ENCODE measurements at places on chromosomes 5 and 9. TPM values are rescaled to one million over a fixed set of nuclear protein-coding genes. Genes with fewer than 3 reads are reported as not detected.

- no peak for DNase-seq
Measured at GRCh38 chr9:7097785-7098752, 340.3 kb downstream of the KDM4C start.

DNA sequence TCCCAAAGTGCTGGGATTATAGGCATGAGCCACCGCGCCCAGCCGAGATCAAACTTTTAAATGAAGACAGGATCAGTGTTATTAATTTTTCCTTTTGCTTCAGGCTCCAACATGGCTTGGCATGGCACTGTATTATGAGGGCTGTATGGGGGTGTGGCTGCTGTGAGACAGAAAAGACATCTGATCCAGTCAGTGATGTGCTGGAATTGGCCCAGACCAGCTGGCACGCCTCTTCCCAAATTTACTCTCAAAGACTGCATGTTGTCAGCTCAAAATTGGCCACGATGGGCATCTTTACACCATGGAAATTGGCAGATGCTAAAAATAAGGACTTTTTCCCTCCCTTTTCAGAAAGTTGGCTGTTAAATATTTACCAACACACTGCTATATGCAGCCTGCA, 12.1 kb upstream of the COL27A1 start:
- DNase-seq: no peak

- DNase-seq: peak; percentile 32
Measured at GRCh38 chr9:82117026-82117811, 128.6 kb downstream of the SPATA31D1 start.

- no peak for DNase-seq
Measured at GRCh38 chr9:32863291-32863690, 80.0 kb downstream of the TMEM215 start.

DNA sequence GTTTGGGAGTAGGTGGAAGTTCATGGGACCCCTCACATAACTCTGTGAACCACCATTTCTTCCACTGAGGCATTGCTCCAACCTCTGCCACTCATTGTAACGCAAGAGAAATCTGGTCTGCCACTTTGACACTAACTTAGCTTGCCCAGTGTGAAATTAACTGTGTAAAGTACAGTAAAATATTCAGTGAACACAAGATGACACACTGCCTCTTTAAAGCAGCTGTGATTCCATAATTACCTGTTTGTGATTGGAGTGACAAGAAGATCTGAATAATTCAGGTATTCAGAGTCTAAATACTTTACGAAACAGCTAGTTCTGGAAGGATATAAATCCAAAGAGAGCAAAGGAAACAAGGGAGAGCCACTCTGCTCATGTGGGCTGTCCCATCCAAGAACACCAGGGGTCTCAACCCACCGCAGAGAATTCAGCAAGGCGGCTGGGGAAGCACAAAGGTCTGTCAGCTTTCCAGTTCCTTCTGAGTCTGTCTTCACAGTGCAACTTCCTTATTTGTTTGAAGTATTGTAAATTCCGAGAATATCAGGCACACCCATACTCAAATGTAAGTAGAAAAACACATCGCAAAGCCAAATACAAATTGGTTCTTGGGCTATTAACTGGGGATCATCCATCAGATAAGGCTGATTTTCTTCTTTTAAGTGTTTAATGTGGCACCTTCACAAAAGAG, 86.9 kb downstream of the GNAQ start:
- DNase-seq: peak; percentile 28

DNA sequence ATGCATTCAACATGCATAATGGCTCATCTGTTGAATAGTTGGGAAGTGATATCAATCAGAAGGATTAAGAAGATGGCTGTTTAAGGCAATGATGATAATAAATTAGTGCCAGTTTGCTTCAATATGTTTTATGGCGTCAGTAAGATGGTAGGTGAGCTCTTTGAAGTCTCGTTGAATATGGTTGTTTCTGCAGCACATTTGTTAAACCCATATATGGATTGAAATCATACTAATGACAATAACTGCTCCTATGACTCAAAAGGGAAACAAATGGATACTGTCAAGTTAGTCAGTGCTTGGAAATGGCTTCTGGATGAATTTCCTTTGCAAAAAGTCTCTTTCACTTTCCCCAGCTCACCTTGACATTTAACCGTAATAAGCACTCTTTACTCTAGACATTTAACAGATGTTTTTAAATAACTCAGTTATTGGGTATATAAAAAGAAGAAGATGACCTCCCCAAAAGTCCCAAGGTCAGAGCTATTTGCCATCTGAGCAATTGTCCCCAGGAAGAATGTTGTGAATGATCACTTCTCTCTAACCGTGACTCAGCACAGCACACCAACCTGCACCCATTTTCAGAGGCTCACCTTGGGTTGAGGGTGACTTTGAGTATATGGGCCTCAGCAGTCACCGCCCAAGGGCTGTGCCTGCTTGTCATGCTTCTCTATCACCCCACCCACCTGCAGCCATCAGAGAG, 133.4 kb downstream of the GRIA1 start:
- DNase-seq: no peak

- DNase-seq: no peak
Measured at GRCh38 chr9:131651599-131651998, 88.3 kb downstream of the RAPGEF1 start.

The MTAP gene
- total RNA-seq: 35.3 TPM

- DNase-seq: no peak
Measured at GRCh38 chr5:119028575-119028974, 40.2 kb upstream of the DTWD2 start.

- DNase-seq: no peak
Measured at GRCh38 chr5:176891331-176891958, 7.7 kb downstream of the HK3 start.

The SHOC1 gene
- total RNA-seq: not detected

The TSTD2 gene
- total RNA-seq: 23.5 TPM

- no peak for DNase-seq
Measured at GRCh38 chr5:179749857-179750508, 17.4 kb downstream of the MAML1 start.

The IL5 gene
- total RNA-seq: not detected

DNA sequence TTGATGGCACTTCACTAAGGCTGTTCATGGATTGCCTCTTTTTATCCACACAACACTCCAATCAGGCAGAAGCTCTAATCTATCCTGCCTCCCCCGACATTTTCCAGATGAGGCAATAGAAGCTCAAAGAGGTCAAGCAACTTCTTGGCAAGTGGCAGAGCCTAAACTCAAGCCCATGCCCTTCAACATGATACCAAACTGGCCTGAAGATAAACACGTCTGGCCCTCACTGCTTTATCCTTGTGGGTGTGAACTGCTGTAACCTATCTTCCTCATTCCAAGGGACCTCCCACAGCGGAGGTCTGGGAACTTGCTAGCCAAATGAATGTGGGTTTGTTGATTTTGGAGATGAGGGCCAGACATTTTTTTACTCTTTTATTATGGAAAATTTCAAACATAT, 9.5 kb downstream of the SLC35A4 start:
- no peak for DNase-seq

The TRAF1 gene
- total RNA-seq: 4.5 TPM

DNA sequence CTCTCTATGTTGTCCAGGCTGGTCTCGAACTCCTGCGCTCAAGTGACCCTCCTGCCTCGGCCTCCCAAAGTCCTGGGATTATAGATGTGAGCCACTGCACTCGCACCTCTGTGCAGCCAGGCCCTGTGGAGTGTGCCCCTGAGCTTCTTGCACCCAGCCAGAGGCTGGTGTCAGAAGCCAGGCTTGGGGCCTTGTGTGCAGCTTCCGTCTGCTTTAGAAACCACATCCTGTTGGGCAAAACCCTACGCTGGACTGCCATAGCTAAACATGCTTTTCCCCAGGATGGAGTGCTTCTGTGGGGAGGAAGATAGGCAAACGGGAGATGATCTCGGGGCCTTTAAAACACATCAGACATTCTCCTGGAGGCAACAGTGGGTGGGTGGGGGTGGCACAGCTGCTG, 40.1 kb downstream of the PRRT1B start:
- no peak for DNase-seq

- no peak for DNase-seq
Measured at GRCh38 chr5:79526493-79526892, 12.6 kb upstream of the HOMER1 start.

The IL3 gene
- total RNA-seq: not detected

The RICTOR gene
- total RNA-seq: 122 TPM

DNA sequence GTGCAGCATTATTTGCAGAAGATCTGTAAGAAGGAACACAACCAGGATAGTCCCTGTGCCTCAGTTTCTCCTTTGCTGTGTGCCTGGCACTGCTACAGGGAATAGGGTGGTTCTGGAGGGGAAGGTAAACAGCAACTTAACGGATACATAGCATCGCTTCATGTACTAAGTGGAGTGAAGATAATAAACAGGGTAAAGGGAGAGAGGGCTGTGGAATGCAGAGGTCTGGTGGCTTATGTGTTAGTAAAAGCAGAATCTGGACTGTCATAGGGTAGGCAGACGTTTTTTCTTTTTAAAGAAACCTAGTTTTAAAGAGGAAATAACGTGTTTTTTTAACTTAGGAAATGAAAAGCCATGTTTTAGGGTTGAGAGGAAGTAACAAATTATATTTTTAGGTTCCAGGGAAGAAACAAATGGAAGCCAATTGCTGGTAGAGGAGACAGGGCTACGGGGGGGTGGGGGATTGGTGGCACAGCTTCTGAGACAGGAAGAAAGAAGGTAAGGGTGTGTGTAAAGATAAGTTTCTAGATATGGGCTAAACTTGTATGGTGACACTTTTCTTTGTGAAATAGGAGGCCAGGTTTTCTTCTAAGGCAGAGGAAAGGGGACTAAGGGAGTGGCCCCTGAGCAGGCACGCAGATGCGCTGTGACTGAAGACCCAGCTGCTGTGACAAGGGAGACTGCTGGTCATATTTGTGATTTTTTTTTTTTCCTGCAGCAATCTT, 1.3 kb downstream of the GNG10 start:
- no peak for DNase-seq

GRCh38 chr5:61000887-61001286, 55.9 kb downstream of the NDUFAF2 start:
- no peak for DNase-seq

DNA sequence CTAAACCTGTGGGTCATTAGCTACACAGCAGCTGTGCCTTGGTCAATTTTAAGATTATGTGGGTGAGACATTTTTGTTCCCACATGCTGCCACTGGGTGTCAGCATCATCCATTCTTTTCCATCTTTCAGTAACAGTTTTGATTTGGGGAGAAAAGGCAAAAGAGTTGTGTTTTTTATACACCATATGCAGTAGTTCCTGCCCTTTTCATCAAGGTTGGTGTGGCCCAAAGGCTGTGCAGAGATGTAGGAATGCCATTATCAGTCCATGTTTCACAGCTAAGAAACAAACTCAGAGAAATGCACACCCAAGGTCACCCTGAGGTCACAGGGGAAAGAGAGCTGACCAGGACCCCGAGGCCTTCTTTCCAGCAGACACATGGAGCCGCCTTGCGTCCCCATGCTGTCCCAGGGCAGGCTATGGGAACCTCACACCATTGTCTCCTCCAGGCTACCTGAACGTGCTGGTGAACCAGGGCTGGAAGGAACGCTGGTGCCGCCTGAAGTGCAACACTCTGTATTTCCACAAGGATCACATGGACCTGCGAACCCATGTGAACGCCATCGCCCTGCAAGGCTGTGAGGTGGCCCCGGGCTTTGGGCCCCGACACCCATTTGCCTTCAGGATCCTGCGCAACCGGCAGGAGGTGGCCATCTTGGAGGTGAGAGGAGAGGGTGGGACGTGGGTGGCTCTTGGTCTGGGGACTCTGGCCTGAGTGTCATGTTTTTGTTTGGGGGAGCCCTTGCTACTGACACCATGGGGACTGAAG, 27.8 kb upstream of the GRPEL2 start:
- DNase-seq: no peak

DNA sequence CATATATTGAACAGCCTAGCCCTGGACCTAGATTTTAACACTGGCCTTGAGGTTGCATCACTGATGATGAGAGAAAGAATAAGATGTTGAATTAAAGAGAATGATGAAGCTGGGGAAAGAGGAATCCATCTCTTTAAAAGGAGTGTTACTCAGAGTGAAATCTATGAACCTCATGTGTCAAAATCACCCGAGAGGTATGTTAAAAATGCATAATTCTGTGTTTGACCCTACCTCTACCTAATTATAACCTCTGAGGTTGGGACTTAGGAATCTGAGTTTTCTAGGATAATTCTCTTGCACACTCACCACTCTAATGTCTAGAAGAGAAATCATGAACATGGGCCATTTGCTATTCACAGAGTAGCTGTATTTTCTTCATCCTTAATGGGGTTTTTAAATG, 479.4 kb downstream of the ENC1 start:
- no peak for DNase-seq

DNA sequence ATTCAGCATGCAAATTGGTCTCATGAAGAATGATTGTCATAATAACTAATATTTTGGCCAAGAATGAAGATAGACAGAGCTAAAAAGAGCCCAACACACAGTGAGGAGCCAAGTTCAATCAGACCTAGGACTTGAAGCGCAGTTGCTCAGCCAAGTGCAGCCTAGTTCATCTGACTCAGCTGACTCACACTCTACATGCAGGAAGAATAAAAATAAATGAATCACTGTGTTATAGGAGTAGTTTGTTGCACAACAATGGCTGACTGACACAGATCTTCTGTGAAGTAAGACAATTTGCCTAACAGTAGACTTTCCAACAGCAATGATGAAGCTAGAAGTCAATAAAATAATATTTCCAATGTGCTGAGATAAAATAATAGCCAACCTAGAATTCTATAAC, 261.5 kb downstream of the CEMIP2 start:
- DNase-seq: no peak

DNA sequence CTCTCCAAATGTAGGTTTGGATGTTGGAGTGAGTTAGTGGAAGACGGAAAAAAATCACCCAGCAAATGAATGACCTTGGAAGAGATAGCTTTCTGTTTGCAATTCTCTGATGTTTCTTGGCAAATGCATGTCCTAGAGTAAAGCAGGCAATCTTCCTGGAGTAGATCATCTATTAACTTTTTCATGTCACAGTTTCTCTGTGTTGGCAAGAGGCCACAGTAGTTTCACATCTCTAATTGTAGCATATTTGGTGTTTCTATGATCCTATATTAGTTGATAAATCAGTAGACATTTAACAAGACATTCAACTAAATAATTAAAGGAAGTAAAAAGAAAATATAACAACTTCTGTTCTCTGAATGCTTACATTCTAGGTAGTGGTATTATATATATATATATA, 138.2 kb upstream of the MINAR2 start:
- no peak for DNase-seq

The ROR2 gene
- 28.2 TPM for total RNA-seq

The ACOT12 gene
- 0.21 TPM for total RNA-seq

- DNase-seq: no peak
Measured at GRCh38 chr9:133445293-133445969, 14.3 kb upstream of the CACFD1 start.

DNA sequence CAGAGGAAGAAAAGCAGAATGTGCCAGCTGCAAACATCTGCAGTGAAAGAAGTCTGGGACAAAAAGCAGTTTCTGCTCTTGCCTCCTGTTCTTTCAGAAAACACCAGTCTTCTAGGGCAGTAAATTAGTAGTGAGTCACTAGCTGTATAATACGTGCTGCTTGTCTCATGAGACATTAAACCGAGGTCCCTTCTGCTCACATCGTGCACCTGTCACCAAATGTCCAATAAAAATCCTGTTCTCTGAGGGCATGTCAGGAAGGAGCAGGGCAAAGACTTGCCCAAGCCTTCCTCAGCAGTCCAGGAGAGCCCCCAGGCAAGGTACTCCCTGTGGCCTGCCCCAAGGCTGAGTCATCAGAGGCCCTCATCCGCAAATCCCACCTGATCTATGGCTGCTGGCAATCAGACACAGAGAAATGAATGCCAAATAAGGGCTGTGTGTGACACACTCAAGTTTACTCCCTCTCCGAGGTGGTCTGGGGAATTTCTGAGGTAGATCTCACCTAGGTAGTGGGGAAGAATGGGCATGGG, 255.3 kb upstream of the SMARCA2 start:
- DNase-seq: no peak
